Stimulated activated CD4-positive, alpha-beta T cell treated with anti-CD3 and anti-CD28 coated beads, Interleukin-12 subunit alpha, Interleukin-12 subunit beta, amount 100 ng/mL, for 4 hours (primary cell): ENCODE measurements at places on chromosomes 11 and 22.
A peak's percentile ranks its signal among the peaks of the same experiment; 100 is the strongest.

- no peak for DNase-seq
These were observed 27.1 kb downstream of the KCNQ1OT1 start for GRCh38 chr11:2672553-2673249.

DNA sequence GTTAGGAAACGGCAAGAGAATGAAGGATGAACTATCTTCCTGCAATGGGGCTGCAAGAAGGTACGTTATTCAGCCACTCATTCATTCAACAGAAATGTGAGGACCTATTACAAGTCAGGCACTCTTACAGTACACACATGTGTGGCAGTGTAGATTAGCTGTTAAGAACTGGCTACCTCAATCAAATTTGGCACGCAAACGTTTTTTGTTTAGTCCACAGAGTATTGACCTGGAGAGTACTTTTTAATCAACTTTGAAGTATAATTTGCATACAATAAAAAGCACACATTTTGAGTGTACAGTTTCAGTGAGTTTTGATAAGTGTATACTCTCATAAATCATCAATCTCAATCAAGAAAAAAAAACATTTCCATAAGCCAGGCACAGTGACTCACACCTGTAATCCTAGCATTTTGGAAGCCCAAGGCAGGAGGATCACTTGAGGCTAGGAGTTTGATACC is 24.2 kb downstream of the MRTFA start:
- DNase-seq, result no peak

GRCh38 chr11:79484872-79485271 is 44.0 kb upstream of the TENM4 start:
- DNase-seq, result no peak

DNA sequence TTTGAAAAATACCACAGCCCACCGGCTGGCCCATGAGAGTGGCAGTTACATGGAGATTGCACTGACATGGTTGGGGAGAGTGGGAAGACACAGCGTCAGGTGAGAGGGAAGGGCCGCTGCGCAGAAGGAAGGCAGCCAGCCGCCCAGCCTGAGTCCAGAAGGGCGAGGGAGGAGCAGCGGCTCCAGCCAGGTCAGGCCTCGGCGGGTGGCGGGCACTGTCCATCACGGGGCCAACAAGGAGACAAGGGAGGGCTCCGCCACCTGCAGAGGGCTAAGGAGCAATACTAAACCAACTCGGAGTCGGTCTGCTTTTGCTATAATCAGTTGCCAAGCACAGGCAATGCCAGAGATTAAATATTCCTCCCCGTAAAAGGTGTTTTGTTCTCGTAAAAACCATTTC is 384.5 kb downstream of the TBC1D22A start:
- DNase-seq, result no peak

GRCh38 chr11:7597620-7598019 is 75.7 kb downstream of the CYB5R2 start:
- DNase-seq, result no peak

DNA sequence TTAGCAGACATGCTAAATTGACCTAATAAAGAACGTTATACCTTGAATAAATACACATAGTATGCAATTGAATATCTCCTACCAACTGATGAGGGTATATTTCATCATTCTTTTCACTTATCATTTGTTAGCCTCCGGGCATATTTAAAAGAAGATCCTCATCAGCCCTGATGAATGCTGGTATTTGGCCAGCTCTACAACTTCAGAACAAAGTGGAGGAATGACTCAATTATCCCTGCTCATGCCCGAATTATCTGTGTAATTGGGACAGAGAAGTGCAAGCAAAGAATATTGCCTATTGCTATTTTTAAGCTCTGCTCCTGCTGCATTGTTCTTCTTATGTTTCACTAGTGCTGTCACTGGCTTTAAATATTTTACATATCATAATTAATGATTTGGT is 622.1 kb downstream of the METTL15 start:
- DNase-seq, result no peak

- DNase-seq, result no peak
These were observed 18.9 kb downstream of the AP1B1 start for GRCh38 chr22:29369460-29369859.

DNA sequence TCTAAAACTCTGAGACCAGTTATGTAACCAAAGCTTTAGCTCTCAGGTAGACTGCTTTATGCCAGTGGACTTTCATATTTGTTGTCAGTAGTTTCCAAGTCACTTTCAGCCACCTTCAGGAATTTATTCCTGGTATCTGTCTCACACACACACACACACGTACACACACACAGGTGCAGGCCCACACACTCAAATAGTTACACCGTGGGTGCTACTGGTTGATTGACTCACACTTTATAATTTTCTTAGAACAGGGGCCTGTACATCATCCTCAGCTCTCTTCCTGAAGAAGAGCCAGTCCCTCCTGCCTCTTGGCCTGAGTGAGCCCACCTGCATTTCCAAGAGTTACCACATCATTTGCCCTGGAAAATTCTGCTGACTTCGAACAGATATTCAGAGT is 555.2 kb downstream of the SOX6 start:
- no peak for DNase-seq

GRCh38 chr11:1263010-1263409 is 40.1 kb downstream of the MUC5B start:
- peak; percentile 9 for DNase-seq

DNA sequence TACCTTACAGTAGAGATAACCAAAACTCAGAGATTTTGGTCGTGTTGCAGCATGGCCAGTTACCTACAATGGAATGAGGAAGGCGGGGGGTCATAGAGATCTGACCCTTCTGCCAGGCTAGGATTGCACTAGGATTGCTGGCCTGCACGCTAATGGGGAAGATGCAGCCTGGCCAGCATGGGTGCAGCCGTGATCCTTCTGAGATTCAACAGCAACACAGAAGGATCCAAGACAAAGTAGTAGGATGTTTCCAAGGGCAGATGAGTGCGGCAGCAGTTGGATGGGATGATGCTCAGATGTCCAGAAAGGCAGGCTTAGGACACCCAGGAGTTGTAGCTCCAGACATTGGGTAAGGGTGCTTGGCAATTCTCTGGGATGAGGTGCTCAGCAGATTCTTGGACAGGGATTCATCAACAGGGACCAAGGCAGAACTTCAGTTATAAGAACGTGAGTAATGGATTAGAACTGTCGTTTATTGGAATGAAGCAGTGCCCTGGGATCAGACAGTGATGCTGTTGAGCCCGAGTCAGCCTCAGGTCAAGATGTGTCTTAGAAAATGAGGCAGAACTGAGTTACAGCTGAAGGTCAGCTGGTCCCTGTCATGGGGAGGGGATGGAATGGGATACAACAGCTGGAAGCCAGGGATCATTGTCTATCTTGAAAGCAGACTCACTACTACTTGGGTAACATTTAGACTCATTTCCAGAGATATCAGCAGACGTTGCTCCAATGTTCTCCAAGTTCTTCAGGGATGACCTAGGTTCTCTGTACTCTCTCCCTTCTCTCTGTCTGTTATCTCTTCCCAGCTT is 71.0 kb downstream of the PARVA start:
- DNase-seq, result no peak

- DNase-seq, result no peak
These were observed 215.9 kb upstream of the CCDC90B start for GRCh38 chr11:83502041-83502440.

GRCh38 chr11:44611687-44612434 is 46.4 kb downstream of the CD82 start:
- peak; percentile 58 for DNase-seq

- DNase-seq, result no peak
These were observed 152.5 kb upstream of the POU2AF2 start for GRCh38 chr11:111093061-111093460.

DNA sequence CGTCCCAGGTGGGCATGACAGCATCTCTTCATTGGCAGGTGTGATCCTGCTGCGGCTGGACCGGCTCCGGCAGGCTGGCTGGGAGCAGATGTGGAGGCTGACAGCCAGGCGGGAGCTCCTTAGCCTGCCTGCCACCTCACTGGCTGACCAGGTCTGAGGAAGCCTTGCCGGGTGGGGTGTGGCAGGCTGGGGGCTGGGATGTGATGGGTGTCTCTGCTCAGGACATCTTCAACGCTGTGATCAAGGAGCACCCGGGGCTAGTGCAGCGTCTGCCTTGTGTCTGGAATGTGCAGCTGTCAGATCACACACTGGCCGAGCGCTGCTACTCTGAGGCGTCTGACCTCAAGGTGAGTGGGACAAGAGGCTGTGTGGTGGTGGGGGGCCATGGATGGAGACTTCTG is 3.5 kb downstream of the LARGE2 start:
- no peak for DNase-seq

GRCh38 chr22:22155146-22155545 is 89.4 kb upstream of the VPREB1 start:
- DNase-seq, result no peak

- no peak for DNase-seq
These were observed 350.4 kb upstream of the B3GAT1 start for GRCh38 chr11:134762248-134763029.

- DNase-seq, result no peak
These were observed 932.2 kb upstream of the CCDC90B start for GRCh38 chr11:84218318-84218717.

DNA sequence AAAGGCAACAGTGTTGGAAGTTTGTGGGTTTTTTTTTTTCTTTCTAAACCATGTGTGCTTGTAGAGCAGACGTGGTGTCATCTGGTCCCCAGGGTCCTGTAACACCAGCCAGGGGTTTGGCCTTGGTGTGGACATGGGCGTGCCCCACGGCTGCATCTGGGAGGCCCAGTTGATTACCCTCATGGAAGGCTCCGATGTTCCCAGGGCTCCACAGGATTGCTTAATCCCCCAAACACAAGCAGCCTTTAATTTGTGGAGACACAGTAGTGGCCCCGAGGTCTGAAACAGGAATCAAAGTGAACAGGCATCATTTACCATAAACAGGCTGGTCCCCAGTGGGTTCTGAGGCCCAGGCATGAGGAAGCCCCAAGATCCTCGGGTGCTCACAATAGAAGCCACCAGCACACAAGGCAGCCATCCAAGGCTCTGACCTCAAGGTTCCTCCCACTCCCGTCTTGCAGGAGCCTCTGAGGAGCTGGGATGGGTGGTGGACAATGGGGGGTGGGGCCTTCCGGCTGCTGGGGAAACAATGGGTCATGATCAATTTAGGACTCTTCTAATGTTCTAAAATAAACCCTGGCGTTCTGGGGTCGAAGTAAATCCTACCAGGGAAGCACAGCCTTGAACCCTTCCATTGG is 115.0 kb upstream of the CD82 start:
- DNase-seq, result no peak

- peak; percentile 7 for DNase-seq
These were observed 84.1 kb downstream of the NXPE2 start for GRCh38 chr11:114762408-114762807.

GRCh38 chr11:88164320-88164719 is 10.9 kb downstream of the RAB38 start:
- DNase-seq, result no peak

GRCh38 chr11:5719703-5720495 is 16.3 kb upstream of the OR56B1 start:
- no peak for DNase-seq

DNA sequence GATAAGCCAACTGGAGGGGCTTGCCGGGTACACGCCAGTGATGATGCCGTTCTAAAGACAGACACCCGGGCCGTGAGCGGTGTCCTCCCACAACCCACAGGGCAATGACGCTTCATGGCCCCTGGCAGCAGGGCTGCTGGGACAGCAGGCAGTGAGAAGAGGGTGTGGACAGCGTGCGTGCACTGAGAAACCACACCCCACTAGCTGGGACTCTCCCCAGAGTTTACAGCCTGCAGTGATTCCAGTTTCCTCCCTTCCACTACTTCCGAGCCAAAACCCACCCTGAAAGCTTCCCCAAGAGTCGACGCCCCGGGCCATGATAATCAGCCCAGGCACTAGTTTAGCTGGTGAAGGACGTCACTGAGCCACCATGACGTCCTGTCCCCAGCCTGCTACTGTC is 29.2 kb downstream of the CPT1A start:
- DNase-seq, result no peak

GRCh38 chr11:65055538-65055937 is 2.8 kb downstream of the NAALADL1 start:
- DNase-seq, result no peak

GRCh38 chr11:109527496-109527895 is 105.5 kb downstream of the C11orf87 start:
- no peak for DNase-seq

- DNase-seq, result no peak
These were observed 62.7 kb upstream of the KCNQ1OT1 start for GRCh38 chr11:2762451-2762850.

GRCh38 chr22:31332010-31332409 is 14.1 kb downstream of the PATZ1 start:
- no peak for DNase-seq

- no peak for DNase-seq
These were observed 123.2 kb downstream of the KCNQ1OT1 start for GRCh38 chr11:2576549-2576948.

- no peak for DNase-seq
These were observed 86.8 kb downstream of the PRMT3 start for GRCh38 chr11:20474176-20474881.

DNA sequence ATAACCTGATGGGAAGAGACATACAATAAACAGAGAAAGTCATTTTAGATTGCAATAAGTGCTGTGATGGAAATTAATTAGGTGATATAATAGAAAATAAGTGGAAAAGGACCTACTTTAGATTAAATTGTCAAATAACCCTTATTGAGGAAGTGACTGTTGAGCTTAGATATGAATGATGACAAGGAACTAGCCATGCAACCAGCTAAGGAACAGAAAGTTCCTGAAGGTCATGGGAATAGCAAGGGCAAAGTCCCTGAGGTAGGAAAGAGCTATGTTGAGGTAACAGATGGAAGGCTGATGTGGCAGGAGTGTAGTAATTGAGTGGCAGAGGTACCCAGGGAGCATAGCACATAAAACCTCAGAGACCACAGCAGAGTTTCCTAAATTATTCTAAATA is 135.2 kb downstream of the WNT11 start:
- DNase-seq, result no peak

DNA sequence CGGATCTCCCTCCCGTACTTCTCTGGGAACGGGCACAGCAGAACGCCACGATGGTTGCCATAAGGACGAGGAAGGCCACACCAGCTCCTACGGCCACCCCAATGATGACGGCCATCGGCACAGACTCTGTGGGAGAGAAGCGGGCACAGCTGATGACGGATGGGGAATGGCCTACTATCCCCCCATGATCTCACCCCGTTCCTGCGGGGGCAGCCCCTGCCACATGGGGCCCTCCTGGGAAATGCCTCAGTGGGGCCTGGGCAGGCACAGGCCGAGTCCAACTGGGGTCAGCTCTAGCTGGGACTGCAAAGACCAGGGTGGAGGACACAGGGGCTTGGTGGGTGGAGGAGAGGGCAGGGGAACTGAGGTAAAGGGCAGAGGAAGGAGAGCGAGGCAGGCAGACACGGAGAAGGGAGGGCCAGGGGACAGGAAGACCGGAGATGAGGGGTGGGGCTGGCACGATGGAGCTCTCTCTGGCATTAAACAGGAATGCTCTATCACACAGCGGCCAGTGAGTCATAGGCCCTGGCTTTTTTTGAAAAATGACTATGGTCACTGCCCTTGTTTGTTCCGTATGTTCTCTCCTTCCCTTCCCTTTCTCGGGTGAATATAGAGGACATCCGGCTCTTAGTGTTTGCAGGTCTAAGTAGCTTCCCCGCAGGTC is 76.0 kb downstream of the ST3GAL4 start:
- DNase-seq, result no peak

DNA sequence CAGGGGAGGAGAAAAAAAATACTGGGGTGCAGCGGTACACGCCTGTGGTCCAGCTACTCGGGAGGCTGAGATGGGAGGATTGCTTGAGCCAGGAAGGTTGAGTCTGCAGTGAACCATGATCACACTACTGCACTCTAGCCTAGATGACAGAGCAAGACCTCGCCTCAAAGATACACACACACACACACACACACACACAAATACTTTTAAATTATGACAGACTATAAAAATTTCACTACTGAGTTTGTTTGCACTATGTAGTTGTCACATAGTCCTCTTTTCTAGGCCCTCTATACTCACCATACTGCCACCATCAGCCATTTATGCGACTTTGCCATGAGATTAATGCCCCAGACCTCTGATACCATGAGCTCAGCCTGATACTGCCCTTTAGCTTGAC is 109.6 kb downstream of the MRTFA start:
- no peak for DNase-seq
